ENCODE measurements at places on chromosomes 3 and 15. TPM values are rescaled to one million over a fixed set of nuclear protein-coding genes. Genes with fewer than 3 reads are reported as not detected.

Gene TYRO3
- total RNA-seq, result 8.5 TPM

Gene SPATA12
- total RNA-seq, result 0.14 TPM

Gene CPN2
- total RNA-seq, result 0.14 TPM

Gene SCN11A
- total RNA-seq, result 0.27 TPM

Gene TM4SF1
- 24.9 TPM for total RNA-seq

Gene TNFSF10
- 70.6 TPM for total RNA-seq

Gene IL5RA
- 0.24 TPM for total RNA-seq

Gene RASL12
- total RNA-seq, result 2.7 TPM

- DNase-seq, result no peak
Observed at GRCh38 chr3:69776920-69777581, 37.8 kb downstream of the MITF start.

- DNase-seq, result no peak
Observed at GRCh38 chr3:64242435-64242834, 17.2 kb upstream of the PRICKLE2 start.

- DNase-seq, result no peak
Observed at GRCh38 chr3:127454051-127454450, 136.5 kb downstream of the TPRA1 start.

- DNase-seq, result peak; percentile 85
Observed at GRCh38 chr3:9809615-9810432, at the start of gene TTLL3. Gene TTLL3 (plus strand): TSS chr3:9810262. CDS start chr3:9810662, 400 bp downstream.

DNA sequence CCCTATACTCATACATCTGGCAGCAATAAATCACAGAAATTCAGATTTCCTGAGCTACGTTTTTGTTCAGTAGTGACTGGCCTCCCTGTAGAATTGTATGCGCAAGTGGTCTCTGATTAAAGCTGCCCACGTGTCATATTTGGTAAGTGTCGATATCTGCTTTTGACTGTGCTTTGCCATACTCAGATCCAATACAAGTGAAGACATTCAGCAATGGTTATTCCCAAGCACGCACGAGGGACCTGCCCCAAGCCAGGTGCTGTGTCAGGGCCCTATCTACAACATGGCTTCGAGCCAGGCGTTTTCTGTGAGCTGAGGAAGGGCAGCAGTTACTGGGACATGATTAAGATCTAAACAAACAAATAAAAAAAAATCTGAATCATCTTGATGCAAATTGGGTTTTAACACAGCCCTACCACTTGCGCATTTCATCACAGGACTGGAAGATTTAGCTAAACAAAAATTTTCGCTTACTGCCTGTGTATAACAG, 47.2 kb upstream of the ICE2 start:
- no peak for DNase-seq

- DNase-seq, result no peak
Observed at GRCh38 chr3:62835554-62836236, 39.5 kb downstream of the CADPS start.

- no peak for DNase-seq
Observed at GRCh38 chr3:136444581-136444980, 194.4 kb downstream of the PCCB start.

GRCh38 chr3:191358929-191359328, 28.6 kb upstream of the UTS2B start:
- no peak for DNase-seq

DNA sequence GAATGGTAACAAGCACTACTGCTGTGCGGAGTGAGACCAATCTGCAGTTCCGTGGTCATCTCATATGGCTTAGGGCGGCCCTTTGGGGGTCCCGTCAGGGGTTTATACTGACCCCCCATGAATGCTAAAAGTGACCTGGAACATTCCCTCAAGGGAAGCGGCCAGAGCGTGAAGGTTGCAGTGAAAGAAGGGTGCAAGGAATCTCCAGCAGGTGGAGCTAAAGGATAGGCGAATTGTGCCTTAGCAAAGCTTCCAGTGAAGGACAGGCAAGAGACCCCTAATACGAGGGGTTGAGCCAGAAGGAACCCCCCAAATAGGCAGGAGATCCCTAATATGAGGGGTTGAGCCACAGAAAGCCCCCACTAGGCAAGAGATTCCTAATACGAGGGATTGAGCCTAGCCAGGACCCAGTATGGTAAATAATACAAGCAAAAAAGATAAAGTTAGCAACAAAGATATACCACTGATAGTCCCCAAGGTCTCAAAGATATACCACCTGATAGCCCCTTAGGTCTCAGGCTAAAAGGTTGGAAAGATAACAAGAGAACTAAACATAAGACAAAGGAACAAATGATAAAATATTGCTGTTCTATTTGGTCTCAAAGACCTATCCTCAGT, 32.8 kb downstream of the ZNF589 start:
- no peak for DNase-seq

DNA sequence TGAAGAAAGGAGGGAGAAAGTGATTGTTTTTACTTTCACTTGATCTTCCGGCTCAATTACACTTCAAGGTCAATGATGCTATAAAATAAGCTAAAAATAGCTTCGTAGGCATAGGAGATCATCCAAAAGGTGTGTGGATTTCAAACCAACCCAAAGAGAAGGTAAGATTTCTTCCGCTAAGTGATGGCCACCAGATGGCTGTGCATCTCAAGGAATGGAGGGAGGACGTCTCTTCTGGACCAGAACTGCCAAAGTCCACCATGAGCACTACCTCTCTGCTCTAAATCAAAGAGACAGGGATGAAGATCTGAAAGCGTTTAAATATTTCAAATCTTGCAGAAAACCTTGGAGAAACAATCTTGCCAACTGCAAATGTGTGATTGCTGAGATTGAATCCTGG, 199.1 kb upstream of the ZPLD1 start:
- no peak for DNase-seq

- no peak for DNase-seq
Observed at GRCh38 chr15:39594446-39595337, 13.8 kb downstream of the THBS1 start.

DNA sequence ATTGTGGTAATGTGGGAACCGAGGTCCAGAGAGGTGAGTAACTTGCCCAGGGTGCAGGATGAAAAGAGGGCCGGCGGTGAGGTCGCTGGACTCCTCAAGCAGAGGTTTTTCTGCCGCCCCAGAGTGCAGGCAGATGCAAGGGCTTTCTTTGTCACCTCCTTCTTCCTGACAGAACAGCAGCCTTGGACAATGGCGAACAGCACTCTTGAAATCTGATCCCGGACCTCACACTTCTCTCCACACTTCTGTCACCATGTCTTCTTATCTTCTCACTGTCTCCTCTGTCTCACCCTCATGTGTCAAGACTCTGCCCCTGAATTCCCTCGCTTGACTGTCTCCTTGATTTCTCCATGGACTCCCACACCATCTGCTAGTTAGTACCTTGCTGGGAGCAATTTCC, 15.4 kb upstream of the VPS8 start:
- DNase-seq, result no peak

DNA sequence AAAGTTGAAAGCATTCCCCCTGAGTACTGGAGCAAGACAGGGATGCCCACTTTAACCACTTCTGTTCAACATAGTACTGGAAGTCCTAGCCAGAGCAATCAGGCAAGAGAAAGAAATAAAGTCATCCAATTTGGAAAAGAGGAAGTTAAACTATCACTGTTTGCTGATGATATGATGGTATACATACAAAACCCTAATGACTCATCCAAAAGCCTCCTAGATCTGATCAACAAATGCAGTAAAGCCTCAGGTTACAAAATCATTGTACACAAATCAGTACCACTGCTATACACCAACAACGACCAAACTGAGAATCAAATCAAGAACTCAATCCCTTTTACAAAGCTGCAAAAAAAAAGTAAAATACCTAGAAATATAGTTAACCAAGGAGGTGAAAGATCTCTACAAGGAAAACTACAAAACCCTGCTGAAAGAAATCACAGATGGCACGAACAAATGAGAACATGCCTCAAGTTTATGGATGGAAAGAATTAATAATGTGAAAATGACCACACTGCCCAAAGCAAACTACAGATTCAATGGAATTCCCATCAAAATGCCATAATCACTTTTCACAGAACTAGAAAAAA, 40.3 kb downstream of the RPL39L start:
- DNase-seq, result no peak

- no peak for DNase-seq
Observed at GRCh38 chr3:12644331-12644937, 19.5 kb downstream of the RAF1 start.

DNA sequence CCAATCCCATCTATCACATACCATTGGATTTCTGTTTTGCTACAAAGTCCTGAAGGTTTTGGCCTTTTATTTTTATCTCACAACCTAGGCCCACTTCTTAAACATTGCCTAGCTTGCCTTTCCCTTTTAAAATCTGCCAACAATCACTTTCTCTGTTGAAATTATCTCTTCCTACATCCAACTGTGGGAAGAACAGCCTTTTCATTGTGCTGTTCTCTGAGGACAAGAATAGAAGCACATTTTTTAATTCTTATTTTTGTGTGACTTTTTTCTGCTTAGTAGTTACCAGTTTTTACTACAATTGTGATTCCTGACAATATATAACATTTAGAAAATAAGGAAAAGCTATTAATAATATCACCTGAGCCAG, 159.2 kb downstream of the CNTN6 start:
- no peak for DNase-seq

DNA sequence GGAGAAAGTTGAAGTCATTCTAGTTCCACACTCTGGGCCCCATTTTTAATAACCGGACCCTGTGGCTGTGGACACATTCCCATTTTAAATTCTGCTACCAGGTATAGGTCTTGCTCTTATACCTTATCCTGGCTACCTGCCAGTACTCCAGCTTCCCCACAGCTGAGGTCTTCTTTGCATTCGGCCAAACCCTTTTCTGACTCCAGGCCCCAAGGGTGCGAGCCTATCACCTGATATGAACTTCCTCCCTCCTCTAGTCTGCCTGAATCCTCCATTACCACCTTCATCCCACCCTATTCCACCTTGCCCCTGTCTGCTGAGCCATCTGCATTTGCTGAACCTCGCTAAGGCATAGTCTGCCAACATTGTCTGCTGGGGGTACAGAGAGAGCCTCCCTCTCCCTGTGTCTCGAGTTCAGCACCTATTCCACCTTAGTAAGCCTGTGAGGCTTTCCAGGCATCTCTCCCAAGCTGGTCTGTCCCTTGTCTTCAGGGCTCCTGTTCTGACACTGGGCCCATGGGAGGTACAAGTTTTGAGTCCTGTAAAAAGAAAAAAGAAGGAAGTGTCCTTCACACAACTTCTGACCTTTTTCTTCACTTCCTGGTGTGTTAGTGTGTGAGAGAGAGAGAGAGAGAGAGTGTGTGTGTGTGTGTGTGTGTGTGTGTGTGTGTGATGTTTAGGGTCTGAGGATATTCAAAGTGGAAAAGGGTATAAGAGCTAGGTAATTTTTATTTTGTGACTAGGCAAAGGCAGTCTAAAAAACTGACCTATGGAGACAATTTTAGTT, 27.0 kb downstream of the PDE8A start:
- DNase-seq, result no peak

DNA sequence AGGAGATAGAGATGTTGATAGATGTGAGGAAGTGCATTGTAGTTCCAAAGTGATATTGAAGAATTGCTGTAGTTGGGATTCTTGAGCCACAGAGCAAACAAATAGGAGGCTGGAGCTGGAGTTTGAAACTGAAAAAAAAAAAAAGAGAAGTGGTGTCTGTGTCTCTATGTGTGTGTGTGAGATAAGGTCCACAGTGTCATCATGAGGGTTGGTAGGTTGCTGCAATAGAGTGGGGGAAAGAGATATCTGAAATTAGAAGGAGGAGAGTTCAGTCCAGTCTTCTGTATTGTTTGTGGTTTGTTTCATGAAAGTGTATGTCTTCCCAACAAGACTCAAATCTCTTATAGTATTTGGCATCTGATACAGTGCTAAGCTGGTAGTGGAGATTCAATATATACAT, 37.3 kb upstream of the CACNA1D start:
- DNase-seq, result no peak

- peak; percentile 73 for DNase-seq
Observed at GRCh38 chr15:64092864-64093626, 593 bp downstream of the CIAO2A start.

GRCh38 chr15:48266024-48266689, 60.1 kb downstream of the SLC12A1 start:
- no peak for DNase-seq

DNA sequence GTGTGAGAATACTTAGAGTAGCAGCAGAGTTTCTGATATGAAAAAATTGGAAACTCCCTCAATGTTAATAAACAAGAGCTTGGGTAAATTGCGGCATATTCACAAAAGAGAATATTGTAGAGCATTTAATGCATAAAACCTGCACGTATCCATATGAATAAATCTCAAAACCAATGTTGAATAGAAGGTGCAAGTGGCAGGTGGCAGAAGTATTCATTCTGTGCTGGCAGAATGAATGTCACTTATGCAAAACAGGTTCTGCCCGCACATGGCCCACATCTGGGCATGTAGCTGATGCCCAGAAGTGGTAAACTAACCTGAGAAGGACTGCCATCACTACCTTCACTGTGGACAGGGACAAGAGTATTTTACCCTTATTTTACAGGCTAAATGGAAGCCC, 14.1 kb upstream of the PRSS50 start:
- no peak for DNase-seq

DNA sequence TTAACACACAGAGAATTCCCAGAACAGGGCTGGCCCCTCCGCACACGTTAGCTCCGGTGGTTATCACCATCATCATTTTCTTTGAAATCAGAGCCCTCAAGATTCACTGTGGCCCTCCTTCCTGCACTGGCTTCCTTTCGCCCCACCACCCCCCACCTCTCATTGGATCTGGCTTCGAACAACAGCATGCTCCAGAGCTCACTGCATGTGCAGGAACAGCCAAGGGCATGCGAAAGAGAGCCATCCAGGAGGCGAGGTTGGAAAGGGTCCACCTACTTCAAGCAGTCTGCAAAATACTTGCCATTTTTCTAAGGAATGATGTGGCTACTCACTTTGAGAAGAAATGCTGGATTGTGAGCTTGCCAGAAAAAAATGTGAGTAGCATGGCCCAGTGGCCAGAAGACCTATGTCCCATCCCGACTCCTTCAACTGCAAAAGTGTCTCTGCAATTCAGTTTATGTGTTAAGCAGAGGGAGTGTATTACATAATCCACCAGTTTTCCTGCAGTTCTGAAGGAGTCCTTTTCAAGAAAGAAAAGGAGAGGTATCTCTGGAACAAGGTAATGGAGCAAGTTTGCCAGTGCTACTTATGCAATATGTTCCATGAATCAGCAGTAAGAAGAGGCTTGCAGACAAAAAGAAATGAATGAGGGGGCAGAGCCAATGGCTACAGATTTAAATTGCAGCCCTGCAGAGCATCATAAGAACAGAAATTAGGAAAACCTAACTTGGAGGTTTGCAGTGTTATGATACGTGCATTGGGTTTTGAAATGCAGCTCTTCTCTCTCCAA, 92.8 kb downstream of the OCA2 start:
- no peak for DNase-seq

DNA sequence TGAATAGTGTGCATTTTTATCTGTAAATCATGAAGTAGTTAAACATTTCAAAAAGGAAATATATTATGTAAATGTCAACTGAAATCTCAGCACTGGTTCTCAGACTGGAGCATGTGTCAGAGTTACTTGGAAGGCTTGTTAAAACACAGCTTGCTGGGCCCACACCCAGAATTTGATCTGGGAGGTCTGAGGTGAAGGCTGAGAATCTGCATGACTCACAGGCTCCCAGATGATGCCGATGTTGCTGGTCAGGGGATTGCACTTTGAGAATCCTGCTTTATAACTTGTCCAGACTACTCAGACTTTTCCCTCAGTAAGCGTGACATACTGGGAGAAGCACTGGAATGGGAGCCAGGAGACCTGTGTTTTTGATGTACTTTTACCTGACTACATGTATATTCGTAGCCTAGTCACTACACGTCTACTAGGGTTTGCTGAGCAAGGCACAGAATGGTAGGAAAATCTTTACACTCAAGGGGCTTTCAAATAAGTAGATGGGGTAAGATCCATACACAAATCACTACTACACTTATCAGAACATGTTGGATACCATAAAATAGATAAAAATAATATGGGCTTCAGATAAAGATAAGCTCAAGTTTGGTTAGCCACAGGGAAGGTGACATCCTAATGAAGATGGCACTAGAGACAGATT, 77.1 kb upstream of the MEX3B start:
- no peak for DNase-seq
